ENCODE measurements at places on chromosomes 7 and 10.

- no peak for DNase-seq
Measured at GRCh38 chr7:157500171-157500960, 163.6 kb downstream of the DNAJB6 start.

- DNase-seq = no peak
Measured at GRCh38 chr10:3740157-3740871, 44.7 kb downstream of the KLF6 start.

DNA sequence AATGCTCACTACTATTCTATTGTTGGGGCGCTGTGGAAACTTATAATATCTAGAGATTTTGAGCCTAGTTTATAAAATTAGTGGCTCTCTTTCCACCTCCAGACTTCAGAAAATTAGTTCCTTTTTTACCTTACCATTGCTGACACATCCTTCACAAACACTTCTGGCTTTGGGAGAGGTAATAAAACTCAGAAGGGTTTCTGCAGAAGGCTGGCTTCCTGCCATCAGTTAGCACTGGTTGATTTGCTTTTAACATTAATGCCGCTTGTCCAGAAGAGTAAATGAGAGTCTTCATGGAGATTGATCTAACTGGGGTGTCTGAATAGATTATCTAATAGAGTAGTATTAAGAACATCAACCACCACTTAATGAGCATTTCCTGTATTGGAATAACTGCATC is 20.3 kb downstream of the ACSM6 start:
- DNase-seq = no peak

GRCh38 chr7:64515330-64515729 is 47.5 kb downstream of the ZNF680 start:
- DNase-seq = no peak

DNA sequence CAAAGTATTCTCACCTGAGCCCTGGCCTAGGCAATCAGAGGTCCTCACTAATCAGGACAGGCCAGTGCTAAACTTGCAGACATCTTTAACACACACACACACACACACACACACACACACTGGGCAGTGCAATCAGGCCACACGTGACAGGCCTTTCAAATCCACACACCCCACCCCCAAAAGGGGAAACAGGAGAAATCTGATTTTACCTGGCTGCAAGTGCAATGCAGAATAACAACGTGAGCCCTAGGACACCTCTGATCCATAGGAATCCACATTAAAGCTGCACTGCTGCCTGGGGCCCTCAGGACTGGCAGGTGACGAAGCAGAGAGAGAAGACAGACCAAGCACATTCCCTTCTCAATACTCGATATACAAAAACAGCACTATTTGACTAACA is 218.9 kb downstream of the FAM107B start:
- DNase-seq = no peak

DNA sequence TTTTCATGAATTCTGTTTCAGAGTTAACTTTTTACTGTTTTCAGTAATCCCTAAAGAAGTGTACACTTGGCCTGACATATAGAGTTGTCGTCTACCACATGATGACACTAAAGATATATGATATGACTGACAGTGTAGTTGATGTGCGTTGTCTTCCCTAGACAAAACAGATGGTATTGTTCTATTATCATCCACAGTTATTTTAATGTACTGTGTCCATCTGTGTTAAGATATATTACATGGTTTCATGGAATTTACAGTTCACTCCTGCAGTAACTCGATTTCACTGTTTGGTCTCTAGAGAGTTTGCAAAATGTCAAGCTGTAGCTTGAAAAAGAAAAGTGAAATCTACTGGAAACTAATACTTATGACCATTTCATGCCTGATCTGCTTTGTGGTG is 18.1 kb downstream of the FOXP2 start:
- no peak for DNase-seq

DNA sequence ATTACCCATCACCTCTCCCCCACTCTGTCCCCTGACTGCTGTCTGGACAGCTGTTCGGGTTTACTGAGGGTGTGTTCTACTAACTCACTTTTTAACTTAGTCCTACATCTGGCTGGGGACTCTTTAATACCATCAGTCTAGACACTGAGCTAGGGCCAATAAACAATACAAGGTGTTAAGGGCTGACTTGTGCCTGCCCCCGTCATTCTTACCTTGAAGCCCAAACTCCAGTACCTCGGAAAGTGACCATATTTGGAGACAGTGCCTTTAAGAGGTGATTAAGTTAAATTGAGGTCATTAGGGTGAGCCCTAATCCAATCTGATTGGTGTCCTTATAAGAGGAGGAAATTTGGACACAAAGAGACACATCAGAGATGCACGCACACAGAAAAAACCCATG is 35.7 kb downstream of the STEAP1B start:
- DNase-seq = no peak

DNA sequence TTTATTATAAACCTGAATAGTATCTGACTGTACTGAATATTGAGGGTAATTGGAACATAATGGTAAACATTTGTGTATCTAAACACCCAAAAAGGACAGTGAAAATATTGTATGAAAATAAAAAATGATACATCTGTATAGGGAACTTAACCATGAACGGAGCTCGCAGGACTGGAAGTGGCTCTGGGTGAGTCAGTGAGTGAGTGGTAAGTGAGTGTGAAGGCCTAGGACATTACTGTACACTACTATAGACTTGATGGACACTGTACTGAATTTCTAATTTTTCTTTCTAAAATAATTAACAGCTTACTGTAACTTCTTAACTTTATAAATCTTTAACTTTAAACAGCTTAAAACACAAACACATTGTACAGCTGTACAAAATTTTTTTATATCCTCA is 454.5 kb upstream of the FZD8 start:
- DNase-seq = no peak

GRCh38 chr10:132627666-132628531 is 90.3 kb downstream of the INPP5A start:
- DNase-seq = peak; percentile 33

GRCh38 chr7:117068511-117069145 is 115.3 kb downstream of the ST7 start:
- DNase-seq = peak; percentile 45

GRCh38 chr10:123513870-123514269 is 152.3 kb upstream of the GPR26 start:
- no peak for DNase-seq

- DNase-seq = peak; percentile 65
Measured at GRCh38 chr7:51121931-51122425, 194.6 kb downstream of the COBL start.

DNA sequence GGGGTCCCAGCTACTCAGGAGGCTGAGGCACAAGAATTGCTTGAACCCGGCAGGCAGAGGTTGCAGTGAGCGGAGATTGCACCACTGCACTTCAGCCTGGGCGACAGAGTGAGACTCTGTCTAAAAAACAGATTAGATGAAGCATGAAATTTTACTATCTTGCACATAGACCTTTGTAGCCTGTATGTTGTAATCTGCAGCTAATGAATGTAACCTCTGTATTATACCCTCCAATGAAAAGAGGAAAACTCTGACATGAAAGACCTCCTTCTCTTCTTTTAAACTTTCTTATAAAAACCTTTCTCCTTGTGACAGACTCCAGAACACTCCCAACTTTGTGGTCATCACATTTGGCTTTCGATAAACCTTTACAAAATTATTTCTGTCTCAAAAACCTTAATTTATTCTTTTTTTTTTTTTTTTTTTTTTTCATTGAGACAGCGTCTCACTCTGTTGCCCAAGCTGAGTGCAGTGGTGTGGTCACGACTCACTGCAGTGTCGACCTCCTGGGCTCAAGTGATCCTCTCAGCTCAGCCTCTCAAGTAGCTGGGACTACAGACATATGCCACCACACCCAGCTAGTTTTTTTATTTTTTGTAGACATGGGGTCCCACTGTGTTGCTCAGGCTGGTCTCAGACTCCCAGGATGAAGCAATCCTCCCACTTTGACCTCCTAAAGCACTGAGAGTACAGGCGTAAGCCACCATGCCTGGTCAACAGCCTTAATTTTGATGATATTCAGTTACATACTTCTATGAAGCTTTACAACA is 97.4 kb downstream of the SVOPL start:
- no peak for DNase-seq

DNA sequence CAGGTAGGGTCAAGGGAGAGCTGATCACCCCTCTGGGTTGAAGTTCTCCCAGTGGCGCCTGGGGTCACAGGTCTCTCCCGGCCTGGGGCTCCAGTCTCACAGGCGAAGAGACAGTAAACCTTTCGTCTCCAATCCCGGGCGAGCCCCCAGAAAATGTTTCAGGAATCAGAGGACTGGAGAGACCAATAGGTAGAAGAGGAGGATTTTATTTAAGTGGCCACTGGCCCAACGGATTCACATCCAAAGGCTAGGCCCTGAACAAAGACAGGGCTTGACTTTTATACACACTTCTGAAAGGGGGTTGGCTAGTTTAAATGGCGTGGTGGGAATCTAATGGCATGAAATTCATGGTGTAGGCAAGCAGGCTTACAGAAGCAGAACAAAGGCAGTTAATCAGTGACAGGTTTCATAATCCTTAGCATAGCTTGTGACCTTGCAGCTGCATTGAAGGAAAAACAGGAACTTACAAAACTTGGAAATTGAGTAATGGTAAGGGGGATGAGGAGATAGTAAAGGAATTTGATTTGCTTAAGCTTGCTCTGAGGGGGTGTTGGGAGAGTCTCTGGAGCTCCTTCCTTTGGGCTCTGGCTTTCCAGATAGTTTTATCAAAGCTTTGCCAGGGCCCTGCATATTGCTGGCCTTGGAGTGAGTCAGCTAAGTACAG is 105.5 kb downstream of the TRIM24 start:
- DNase-seq = no peak

- DNase-seq = peak; percentile 88
Measured at GRCh38 chr7:30938435-30939316, 25.1 kb upstream of the GHRHR start.

DNA sequence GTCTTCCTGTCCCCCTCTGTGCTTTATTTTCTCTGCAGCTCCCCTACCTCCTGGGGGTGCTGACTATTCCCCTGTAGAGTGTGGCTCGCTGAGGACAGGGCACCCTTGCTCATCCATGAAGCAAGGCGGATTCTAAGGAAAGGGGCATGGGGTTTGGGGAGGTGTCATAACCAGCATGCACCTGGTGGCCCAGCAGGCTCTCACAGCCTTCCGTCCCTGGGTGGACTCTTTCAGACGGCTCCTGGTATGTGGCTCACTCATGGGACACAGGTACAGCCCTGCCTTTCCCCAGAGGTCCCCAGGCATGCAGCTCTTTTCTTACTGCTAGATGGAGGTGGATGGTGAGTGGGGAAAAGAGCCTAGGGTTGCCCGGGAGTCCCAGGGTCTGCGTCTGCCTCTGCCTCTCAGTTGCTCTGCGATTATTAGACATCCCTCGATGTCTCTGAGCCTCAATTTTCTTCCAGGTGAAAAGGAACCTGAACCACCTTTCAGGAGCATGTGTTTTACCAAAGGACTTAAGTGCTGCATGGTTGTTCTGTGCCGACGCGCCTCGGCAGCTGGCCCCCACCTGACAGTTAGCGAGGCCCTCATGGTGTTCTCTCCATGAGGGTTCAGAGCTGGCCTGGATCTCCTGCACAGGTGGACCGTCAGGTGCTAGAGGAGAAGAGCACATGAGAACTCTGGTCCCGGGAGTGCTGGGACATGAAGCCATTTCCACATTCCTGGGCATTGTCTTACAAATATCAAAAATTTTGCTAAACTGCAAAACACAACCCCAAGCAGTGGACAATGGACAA is 172.5 kb upstream of the SHH start:
- DNase-seq = no peak

DNA sequence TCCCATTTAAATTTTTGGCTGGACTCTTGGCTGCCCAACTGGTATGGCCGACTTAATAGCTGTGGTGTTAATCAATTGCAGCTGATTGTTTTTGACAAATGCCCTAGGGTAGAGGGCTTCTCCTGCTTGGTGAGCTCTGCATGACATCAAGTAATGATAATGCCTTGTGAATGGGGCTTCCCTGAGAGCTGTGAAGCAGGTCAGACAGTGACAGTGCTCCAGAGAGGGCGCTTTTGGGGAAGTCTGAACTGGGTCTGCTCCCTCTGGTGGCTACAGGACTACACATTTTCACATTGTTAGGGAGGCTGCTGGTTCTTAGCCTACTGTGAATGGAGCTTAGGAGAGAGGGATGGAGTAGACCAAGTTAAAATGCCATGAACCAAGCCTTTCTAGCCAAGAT is 98.8 kb downstream of the SDK1 start:
- no peak for DNase-seq

GRCh38 chr7:158473221-158473620 is 114.4 kb downstream of the PTPRN2 start:
- no peak for DNase-seq

DNA sequence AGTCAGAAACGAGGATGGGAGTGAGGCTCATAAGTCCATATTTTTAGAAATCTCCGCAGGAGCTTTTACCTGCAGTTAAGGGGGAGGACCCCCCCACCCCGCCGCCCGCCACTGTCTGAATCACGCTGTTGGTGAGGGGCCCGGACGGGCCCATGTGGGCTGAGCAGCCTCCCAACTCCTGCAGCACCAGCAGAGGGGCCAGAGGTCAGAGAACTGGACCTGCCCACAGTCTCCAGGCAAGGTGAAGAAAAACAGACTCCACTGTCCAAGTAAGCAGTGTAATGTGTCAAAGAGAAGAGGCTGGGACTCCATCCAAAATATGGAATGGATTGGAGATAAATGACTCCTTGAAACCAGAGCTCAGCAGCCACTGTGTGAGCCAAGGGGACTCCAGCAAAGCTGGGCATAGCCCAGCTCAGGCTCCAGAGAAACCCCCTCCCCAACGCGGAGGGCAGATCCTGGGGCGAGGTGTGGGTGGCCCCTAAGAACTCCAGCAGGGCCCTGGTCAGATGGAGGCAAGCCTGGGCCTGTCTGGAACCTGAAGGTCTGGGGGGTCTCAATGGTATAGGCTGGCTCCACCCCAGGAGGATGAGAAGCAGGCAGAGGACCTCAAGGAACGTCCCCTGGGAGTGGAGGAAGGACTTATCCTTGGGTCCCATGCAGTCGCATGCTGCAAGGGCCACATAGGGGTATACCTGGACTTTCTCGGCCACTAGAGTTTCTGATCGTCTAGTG is 128.5 kb upstream of the TNS3 start:
- no peak for DNase-seq

GRCh38 chr10:102342958-102343357 is 52.5 kb upstream of the NFKB2 start:
- DNase-seq = no peak

- no peak for DNase-seq
Measured at GRCh38 chr7:139713061-139713460, 64.7 kb downstream of the HIPK2 start.

DNA sequence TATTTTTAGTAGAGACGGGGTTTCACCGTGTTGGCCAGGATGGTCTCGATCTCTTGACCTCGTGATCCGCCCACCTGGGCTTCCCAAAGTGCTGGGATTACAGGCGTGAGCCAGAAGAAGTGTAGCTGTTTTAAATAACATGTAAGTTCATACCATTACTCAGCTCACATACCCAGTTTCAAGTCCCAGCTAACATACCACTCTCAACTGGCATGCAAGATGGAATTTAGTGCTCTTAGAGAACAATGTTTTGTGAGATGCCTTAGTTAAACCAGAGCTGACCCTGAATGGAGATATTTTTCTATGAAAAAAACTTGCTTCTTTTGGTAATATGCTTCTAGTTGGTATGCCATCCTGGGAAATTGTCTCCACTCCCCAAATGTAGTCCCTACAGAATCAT is 37.3 kb downstream of the HBP1 start:
- no peak for DNase-seq

GRCh38 chr10:119358152-119358512 is 150.8 kb downstream of the GRK5 start:
- no peak for DNase-seq

Measured in body of pancreas (tissue), 4 donors.